ENCODE measurements at places on chromosomes 7 and 10. TPM values are rescaled to one million over a fixed set of nuclear protein-coding genes. Genes with fewer than 3 reads are reported as not detected.

RARRES2 gene
- total RNA-seq: 7.5 TPM

CRTAC1 gene
- 1.5 TPM for total RNA-seq

SPDYE2 gene
- not detected for total RNA-seq

ZNF488 gene
- total RNA-seq: 0.60 TPM

LRIT1 gene
- not detected for total RNA-seq

TMEM176B gene
- 4.2 TPM for total RNA-seq

CLRN3 gene
- not detected for total RNA-seq

C10orf67 gene
- total RNA-seq: 0.08 TPM

SLC18A3 gene
- total RNA-seq: not detected

SLC4A2 gene
- total RNA-seq: 35.9 TPM

HGF gene
- 0.76 TPM for total RNA-seq

ITPRID1 gene
- total RNA-seq: 0.28 TPM

CALML3 gene
- total RNA-seq: 501 TPM

LIPJ gene
- 0.12 TPM for total RNA-seq

SLC26A3 gene
- total RNA-seq: 0.44 TPM

MYL10 gene
- not detected for total RNA-seq

VAX1 gene
- 0.12 TPM for total RNA-seq

UCN3 gene
- not detected for total RNA-seq

FRA10AC1 gene
- total RNA-seq: 11.8 TPM

OPN4 gene
- total RNA-seq: not detected

NFKB2 gene
- 10.3 TPM for total RNA-seq

MSMB gene
- total RNA-seq: 0.64 TPM

HIF1AN gene
- 24.5 TPM for total RNA-seq

RBM20 gene
- 3.1 TPM for total RNA-seq

JMJD1C gene
- 42.1 TPM for total RNA-seq

RBP3 gene
- not detected for total RNA-seq

ARHGEF35 gene
- total RNA-seq: 19.7 TPM

NUTM2E gene
- total RNA-seq: not detected

GNAI1 gene
- total RNA-seq: 31.5 TPM

JAKMIP3 gene
- total RNA-seq: 0.04 TPM

OR2A1 gene
- total RNA-seq: not detected

ARHGAP22 gene
- total RNA-seq: 1.6 TPM

SFR1 gene
- total RNA-seq: 4.8 TPM
